Bronchial epithelial cell (primary cell): ENCODE measurements at places on chromosomes 7 and 10. TPM values are rescaled to one million over a fixed set of nuclear protein-coding genes. Genes with fewer than 3 reads are reported as not detected.

DNA sequence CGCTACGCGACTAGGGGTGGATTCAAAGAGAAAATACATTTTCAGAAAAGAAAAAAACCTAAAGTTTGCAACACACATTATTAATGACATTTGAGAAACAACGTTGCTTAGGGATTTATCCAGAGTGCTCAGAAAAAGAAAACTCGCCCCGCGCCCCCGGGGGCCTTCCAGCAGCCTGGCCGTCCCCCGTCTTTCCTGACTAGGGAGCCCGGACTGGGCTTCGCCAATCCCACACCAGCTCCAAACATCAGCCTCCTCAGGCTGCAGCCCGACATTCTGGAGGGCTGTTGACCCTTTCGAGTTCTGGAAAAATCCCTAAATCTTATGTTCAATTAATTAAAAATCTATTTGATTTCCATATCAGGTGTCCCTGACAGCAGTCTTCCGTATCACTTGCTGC is 48.6 kb downstream of the CLEC2L start:
- DNase-seq, result no peak

The TYSND1 gene
- 32.1 and 33.5 TPM in 2 replicates for total RNA-seq

The UPF2 gene
- 16.1 and 26.0 TPM in 2 replicates for total RNA-seq

The LIPJ gene
- not detected in 2 replicates for total RNA-seq

DNA sequence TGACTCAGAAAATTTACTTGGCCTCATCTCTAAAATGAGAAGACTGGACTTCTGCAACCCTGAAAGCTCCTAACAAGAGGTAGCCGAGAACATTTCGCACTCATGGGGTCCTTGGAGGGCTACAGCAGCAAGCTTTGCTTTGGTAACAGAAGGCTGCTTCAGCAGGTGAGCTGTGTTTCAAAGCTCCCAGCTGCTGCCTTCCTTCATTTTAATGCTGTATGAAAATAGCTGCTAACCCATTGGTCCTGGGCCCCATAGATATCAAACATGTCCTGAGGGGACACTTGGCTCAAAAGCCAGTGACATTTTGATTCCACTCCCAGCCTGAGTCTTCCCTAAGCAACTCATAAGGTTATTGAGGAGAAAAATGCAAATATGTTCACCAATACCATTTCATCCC is 14.3 kb upstream of the MALSU1 start:
- no peak for DNase-seq

GRCh38 chr7:70595755-70596597 is 536.0 kb upstream of the GALNT17 start:
- DNase-seq, result no peak

DNA sequence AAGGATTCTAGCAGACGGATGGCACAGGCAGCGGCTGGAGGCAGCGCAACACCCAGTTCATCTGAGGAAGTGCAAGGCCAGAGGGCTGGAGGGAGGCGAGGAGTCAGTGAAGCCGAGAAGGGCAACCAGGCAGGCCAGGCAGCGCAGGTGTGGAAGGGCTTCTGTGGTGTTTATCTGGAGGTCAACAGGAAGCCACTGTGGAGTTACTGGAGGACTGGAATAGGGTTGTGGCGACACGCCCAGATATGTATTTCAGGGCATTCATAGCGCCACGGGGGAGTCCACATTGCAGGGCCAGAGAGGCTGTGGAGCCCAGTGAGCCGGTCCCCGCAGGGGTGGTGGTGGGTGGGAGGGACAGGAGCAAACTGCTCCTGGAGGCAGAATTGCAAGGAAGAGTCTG is 150.6 kb downstream of the CDH23 start:
- DNase-seq, result no peak

- peak; percentile 91 for DNase-seq
Measured at GRCh38 chr10:28254290-28254985, 48.4 kb downstream of the MPP7 start.

DNA sequence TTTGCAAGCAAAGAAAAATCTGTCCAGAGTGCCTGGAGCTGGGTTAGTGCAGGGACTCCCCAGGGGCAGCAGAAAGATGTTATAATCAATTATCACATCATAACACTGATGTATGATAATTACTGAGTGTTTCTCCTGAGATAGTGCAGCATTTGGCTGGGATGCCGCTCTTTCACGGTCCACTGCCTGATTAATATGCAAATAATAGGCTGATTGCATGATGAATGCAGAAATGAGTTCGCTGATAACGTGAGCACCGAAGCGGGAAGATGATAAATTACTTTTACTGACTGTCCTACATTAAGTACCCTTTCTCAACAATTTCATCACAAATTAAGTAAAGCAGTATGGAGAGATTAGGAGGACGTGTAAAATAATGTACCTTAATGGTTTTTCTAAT is 71.4 kb upstream of the SH2B2 start:
- no peak for DNase-seq

The PALD1 gene
- 0.13 TPM in 1 of 2 replicates, not detected in the other for total RNA-seq

GRCh38 chr10:34941471-34942357 is 126.6 kb upstream of the PARD3 start:
- DNase-seq, result peak; percentile 98

DNA sequence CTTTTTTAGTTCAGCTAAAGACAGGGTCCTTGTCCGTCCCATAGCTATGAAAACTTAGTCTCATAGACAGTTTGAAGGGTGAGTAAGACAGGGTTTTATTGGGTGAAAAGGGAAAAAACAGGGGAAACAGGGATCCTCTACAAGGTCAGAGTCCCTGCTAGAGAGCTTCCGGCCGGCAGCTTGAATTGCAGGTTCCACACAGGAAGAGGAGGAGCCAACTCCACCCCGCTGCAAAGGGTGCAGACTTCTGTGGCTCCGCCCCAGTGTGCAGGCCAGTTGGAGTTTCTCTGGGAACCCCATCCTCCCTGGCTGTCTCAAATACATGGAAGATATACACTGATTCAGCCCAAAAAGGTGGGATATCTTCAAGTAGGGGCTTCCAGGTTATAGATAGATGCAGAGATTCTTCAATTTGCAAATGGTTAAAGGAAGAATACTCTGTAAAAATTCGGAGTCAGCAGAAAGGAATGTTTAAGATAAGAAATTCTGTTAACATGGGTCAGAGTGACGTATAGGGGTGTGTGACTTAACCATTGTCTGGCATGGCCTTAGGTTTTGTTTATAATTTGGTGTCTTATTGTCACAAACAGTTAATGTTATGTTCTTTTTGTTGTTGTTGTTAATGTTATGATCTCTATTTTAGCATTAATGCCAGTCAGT is 34.6 kb upstream of the HECW1 start:
- DNase-seq, result peak; percentile 21

GRCh38 chr10:34200355-34200901 is 614.7 kb downstream of the PARD3 start:
- DNase-seq, result no peak

The PPP1R17 gene
- total RNA-seq, result not detected in 2 replicates

The BHLHA15 gene
- 2.3 and 3.2 TPM in 2 replicates for total RNA-seq

The MORN4 gene
- 7.1 and 9.0 TPM in 2 replicates for total RNA-seq

The DRGX gene
- not detected in 2 replicates for total RNA-seq

The PROSER2 gene
- 20.8 and 27.8 TPM in 2 replicates for total RNA-seq

DNA sequence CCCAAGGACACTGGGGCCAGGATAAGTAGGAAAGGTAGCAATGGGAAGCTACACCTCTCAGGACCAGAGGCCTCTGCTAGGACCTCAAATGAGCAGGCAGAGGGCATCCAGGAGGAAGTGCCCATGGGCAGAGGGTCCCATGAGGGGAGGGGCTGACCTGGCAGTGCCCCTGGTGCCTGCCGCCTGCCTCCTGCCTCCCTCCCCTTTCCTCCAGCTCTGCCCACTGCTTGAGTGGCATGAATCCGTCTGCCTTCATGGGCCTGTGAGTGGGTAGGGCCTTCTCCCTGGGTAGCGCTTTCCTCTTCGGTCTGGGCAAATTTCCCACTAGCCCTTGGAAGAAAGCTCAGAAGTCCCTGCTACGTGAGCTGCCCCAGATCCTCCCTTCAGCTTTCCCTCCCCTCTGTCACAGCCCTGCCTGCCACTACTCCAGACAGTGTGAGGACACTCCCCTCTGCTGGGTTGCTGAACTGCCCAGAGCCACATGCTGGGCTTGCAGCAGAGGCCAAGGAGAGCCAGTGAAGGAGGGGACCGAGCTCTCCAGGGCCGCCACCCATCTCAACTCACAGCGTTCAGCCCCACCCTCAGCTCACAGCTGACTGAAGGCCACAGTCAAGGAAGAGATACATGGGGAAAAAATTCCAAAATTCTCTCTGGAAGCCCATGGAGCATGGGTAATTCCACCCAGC is 141.4 kb downstream of the ARHGAP22 start:
- no peak for DNase-seq

The ZNF786 gene
- 8.4 and 9.0 TPM in 2 replicates for total RNA-seq

DNA sequence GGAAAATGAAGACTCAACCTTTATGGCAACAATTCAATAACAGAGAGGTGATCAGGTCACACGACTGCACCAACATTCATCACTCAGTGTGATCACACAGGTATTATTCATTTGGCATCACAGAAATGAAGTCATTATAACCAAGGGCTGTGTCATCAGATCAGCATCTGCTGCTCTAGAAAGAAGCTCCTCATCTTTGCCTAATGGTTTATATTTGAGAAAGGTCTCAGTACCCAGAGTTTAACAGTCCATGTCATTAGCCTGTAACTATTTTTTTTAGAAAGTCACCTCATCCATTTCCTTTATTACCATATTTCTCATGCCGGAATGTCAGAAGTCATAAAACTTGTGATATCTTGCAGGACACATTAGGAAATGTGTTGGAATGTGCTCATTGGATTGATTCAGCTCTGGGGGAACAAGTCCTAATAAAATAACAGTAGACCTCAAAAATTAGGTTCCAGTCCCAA is 45.1 kb upstream of the PRKG1 start:
- peak; percentile 62 for DNase-seq

DNA sequence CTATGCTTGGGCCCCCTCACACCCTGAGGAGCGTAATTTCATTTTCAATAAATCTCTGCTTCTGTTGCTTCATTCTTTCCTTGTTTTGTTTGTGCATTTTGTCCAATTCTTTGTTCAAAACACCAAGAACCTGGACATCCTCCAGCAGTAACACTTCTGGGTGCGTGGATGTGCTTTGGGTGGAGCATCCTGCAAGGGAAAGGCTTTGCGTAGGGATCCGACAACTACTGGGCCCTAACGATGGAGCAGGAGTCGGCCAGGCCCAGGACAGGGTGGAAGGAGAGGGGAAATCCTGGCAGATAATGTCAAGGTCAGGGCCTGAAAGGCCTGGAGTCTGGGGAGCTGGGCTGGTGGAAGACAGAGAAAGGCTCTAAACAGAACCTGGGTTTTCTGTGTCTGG is 231.8 kb downstream of the ADAM12 start:
- no peak for DNase-seq

The CISD1 gene
- total RNA-seq, result 13.4 and 19.8 TPM in 2 replicates

- no peak for DNase-seq
Measured at GRCh38 chr7:157113607-157114006, 25.1 kb upstream of the UBE3C start.

The NEBL gene
- 18.7 and 54.4 TPM in 2 replicates for total RNA-seq

- DNase-seq, result peak; percentile 92
Measured at GRCh38 chr10:31947144-31947926, 18.7 kb upstream of the ARHGAP12 start.

DNA sequence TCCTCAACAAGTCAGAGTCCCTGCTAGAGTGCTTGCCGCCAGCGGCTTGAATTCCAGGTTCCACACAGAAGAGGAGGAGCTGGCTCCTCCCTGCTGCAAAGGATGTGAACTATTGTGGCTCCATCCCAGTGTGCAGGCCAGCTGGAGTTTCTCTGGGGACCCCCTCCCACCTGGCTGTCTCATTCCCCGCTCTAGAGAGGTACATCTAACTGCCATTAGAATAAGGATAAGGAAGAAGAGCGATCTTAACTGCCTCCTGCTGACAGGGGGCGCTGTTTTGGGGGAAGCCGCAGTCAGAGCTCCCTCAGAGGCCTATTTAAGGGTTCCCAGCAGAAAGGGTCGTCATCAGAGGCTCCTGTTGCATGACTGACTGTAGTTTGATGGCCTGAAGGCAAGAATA is 40.8 kb upstream of the HECW1 start:
- no peak for DNase-seq

The ZCCHC24 gene
- 0.53 and 0.90 TPM in 2 replicates for total RNA-seq

- peak; percentile 41 for DNase-seq
Measured at GRCh38 chr10:101941871-101942270, 98.3 kb upstream of the KCNIP2 start.
